ENCODE measurements at places on chromosomes 7 and 10. TPM values are rescaled to one million over a fixed set of nuclear protein-coding genes. Genes with fewer than 3 reads are reported as not detected.
A peak's percentile ranks its signal among the peaks of the same experiment; 100 is the strongest.

- no peak for DNase-seq
Measured at GRCh38 chr10:88555190-88555908, 27.8 kb downstream of the RNLS start.

- no peak for DNase-seq
Measured at GRCh38 chr10:34814913-34815184, 247 bp downstream of the PARD3 start.

DNA sequence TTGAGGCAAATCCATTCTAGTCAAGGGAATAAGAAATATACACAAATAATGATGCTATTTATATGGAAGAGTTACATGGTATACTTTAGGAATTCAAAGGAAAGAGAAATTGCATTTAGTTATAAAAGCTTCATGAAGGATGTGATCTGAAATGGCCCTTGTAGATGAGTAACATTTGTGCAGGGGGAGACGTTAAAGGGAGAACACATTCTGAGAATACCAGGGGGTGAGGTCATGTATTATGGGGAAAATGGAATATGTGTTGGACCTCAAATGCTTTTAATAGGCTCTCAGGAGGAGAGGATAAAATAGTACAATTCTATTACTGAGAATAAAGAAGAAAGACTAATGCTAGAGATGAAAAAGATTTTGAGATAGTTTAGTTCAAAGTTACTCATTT is 122.5 kb upstream of the NOBOX start:
- no peak for DNase-seq

DNA sequence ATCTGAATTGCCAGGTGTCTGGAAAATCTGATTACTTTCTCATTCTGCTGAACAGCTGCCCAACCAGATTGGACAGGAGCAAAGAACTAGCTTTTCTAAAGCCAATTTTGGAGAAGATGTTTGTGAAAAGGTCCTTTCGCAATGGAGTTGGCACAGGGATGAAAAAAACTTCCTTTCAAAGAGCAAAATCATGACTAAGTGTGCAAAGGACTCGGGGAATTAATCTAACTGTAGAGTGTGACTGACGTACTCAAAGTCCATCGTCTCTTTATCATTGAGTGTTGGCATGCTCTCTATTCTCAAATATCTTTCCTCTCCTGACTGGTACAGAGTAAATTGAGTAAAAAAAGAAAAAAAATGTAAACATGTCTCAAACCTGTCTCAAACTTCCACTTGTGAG is 3.3 kb downstream of the NPS start:
- DNase-seq, result no peak

- DNase-seq, result no peak
Measured at GRCh38 chr7:116162254-116162653, 48.1 kb upstream of the TES start.

- no peak for DNase-seq
Measured at GRCh38 chr7:113797420-113798010, 121.3 kb downstream of the PPP1R3A start.

DNA sequence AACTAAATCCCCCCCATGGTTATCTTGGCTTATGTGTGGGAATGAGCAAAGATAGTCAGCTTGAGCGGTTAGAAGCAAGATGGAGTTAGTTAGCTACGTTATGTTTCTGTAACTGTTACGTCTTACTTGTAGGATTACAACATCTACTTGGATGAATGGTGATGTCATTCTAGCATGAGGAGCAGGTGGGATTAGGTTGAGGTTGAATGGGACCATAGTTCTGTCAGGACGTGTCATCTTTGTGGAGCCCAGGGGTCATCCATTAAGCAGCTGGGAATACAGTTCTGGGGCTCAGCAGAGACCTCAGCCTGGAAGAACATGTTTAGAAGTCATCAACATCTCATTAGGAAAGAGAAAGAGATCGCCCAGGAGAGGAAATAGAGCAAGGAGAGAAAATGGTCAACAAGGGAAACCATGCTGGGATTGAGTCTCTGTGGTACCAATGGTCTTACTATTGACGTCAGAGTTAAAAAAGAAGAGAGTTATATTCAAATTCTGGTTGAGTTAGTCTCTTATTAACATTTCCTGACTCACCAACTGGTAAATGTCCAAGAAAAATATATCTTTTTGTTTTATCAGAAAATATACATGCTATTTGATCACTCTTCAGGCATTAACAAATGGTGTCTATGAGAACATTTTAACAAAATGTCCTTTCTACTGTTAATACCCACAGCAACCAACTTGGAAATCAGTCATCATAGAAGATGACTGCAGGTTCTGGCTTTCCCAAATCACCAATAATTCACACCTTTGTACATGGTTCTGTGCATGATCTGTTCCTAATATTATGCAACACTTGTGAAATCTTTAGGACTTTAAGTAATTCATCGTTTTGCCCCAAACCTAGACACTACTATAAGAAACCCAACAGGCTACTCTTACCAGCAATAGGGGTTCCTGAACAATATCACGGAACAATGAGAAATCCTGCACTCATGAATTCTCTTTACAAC is 96.9 kb downstream of the KIAA1217 start:
- no peak for DNase-seq

GRCh38 chr7:5567790-5568189 is 144.2 kb upstream of the TNRC18 start:
- no peak for DNase-seq

DNA sequence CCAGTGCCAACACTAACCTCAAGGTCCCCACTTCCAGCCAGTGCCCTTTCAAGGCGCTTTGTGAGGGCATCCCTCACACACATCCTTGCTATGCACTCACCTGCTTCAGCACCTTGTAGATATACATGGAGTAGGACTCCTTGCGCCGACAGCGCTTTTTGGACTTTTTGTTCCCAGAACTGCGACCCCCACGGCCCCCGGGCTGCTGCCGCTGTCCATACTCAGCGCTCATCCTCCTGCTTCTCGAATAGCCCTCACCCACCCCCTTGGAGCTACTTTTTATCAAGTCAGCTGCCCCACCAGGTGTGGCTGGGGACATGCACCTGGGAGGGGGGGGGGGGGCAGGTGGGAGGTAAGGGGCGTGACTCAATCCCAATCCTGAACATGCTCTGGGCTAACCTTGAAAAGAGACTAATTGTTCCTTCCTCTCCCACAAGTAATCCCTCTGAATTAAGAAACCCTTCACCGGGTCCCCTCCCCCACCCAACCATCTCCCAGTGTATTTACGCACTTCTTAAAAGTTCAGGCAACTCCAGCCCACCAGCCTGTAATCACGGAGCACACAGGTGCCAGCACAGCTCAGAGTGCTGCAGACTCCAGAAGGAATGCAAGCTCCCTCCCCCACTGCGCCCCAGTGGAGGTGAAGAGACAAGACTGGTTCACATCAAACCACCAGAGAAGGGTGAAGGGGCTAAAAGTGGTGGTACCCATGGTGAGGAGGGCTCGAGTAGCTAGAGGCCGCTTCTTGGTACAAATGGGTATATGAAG is at the start of gene H2BK1:
Gene H2BK1 (minus strand): TSS at position 402 of the 768 bp plus-strand sequence. CDS start 170 bp downstream, at position 232.
- DNase-seq, result no peak

DNA sequence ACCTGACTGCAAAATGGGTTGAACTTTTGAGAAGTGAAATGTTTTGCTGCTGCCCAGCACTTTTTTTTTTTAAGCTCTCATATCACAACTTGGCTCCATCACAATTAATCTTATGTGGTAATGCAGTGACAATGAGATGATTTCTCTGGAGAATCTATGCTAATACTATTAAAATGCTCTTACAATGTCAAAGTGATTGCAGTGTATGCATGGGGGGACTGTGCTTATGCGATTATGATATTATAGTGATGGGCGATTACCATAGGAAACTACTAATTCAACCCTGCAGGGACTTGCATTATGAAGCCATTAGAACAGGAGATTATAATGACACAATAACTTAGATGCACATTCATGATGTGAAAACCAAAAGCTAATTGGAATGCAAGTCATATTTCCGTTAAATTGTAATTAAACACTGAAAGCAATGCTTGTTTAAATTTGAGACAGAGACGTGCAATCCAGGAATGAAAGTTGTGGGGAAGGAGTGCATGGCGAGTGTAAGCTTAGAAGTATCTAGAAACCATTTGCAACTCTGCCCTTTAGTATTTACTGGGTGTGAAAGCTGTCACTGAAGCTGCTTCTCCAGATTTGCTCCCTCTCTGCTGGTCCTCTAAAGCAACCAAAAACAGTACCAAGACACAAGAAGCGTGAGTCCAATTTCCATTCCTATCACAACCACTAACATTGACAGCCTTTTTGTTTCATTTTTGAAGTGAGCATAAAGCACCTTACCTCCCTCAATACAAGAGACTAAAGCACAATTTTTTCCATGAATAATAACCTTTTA is 21.6 kb downstream of the PTER start:
- DNase-seq, result no peak

DNA sequence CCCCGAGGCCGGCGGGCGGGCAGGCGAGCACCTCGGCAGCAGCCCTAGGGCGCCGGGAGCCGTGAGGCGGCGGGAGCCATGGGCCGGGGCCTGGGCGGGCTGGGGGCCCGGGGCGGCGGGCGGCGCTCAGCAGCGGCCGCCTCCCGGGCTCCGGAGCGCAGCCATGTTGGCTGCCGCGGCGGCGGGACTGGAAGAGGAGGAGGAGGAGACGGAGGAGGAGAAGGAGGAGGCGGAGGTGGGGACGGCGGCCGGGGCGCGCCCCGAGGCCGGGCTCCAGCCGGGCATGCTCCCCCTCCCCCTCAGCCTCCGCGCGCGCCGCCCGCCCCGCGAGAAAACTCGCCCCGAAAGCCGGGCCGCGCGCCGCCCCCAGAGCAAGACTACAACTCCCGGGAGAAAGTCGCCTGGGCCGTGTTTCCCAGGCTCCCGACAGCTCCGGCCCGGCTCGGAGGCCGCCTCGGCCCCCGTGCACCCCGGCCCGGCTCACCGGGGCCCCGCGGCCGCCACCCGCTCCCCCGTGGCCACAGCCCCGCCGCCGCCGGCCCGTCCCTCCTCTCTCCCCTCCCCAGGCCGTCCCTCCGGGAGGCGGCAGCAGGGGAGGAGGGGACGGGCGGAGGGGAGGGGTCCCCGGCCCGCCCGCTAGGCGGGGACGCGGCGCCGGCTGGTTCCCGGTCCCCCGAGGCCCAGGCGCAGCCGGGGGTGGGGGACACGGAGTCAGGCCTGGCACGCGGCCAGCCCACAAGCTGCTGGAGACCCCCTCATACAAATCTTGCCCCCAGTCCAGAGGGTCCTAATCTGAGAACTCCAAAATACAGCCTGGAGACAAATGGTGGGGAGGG is at the start of gene DLG5:
Gene DLG5 (minus strand): TSS at position 190 of the 836 bp plus-strand sequence. CDS start 235 bp downstream, outside the sequence.
- DNase-seq, result peak; percentile 49

The VKORC1L1 gene
- polyA plus RNA-seq, result 3.8 TPM

The TUBB8 gene
- polyA plus RNA-seq, result not detected

The UFSP1 gene
- polyA plus RNA-seq, result not detected

Measured in immature natural killer cell (primary cell).